ENCODE measurements at places on chromosomes 6 and 20. TPM values are rescaled to one million over a fixed set of nuclear protein-coding genes. Genes with fewer than 3 reads are reported as not detected.

Gene RAB32
- total RNA-seq = 23.8 TPM

- no peak overlapping the region for H3K27ac ChIP-seq
- no peaks in the 10 kb centered on the region for H3K36me3 ChIP-seq
- H3K4me1 ChIP-seq = peaks cover 19% of the 10 kb centered on the region
- no peak for DNase-seq
- peak overlapping the region; percentile 86 for H3K4me3 ChIP-seq
Measured at GRCh38 chr6:99589290-99589672, 17.4 kb upstream of the PRDM13 start.

GRCh38 chr20:14291502-14291901 lies 45.9 kb downstream of the FLRT3 start:
- H3K27ac ChIP-seq = peak overlapping the region; percentile 6
- no peak for DNase-seq
- H3K36me3 ChIP-seq = no peaks in the 10 kb centered on the region
- H3K4me1 ChIP-seq = peaks cover 5% of the 10 kb centered on the region

GRCh38 chr20:32052778-32053362 lies 828 bp downstream of the HCK start:
- H3K4me3 ChIP-seq = no peak overlapping the region
- no peak overlapping the region for H3K27ac ChIP-seq
- DNase-seq = no peak
- peaks cover 9% of the 10 kb centered on the region for H3K4me1 ChIP-seq

Gene BPIFA1
- total RNA-seq = not detected

DNA sequence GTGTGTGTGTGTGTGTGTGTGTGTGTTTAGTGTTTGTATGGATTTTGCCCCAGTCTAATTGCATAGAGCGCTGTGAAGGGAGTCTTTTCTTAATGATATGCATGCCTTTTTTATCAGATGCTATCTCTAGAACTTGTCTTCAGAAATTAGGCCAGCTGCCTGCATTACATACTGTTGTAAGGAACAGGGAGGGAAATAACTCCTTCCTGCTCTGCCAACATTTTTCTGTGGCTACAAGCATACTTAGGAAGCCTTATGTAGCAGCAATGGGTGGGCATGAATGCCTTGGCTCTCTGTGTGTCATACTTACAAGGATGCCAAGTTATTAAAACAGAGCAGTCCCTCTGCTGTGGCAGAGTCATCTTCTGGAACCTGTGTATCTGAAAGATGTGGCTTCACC lies 8.0 kb upstream of the COL21A1 start:
- DNase-seq = no peak
- peaks cover 8% of the 10 kb centered on the region for H3K4me1 ChIP-seq
- H3K27ac ChIP-seq = no peak overlapping the region
- no peak overlapping the region for H3K4me3 ChIP-seq

GRCh38 chr6:132843316-132844035 lies 29.1 kb downstream of the RPS12 start:
- H3K36me3 ChIP-seq = no peaks in the 10 kb centered on the region
- DNase-seq = no peak
- no peak overlapping the region for H3K27ac ChIP-seq

- no peak overlapping the region for H3K4me3 ChIP-seq
- peaks cover 3% of the 10 kb centered on the region for H3K4me1 ChIP-seq
- no peaks in the 10 kb centered on the region for H3K36me3 ChIP-seq
- no peaks in the 10 kb centered on the region for H3K27me3 ChIP-seq
Measured at GRCh38 chr6:129416337-129416990, 293.5 kb downstream of the ARHGAP18 start.

Gene RNF182
- total RNA-seq = 3.0 TPM

Gene ANGPT4
- 0.07 TPM for total RNA-seq

Gene CPXM1
- 200 TPM for total RNA-seq

- H3K27ac ChIP-seq = no peak overlapping the region
- DNase-seq = no peak
- H3K4me3 ChIP-seq = no peak overlapping the region
- no peaks in the 10 kb centered on the region for H3K27me3 ChIP-seq
- no peaks in the 10 kb centered on the region for H3K4me1 ChIP-seq
- no peaks in the 10 kb centered on the region for H3K36me3 ChIP-seq
Measured at GRCh38 chr6:124941259-124941658, 21.0 kb upstream of the RNF217 start.

Data from neural crest cell (in vitro differentiated cells).